ENCODE measurements at places on chromosomes 4 and X.

- DNase-seq = no peak
Measured at GRCh38 chr4:121651597-121651996, 45.2 kb downstream of the ANXA5 start.

DNA sequence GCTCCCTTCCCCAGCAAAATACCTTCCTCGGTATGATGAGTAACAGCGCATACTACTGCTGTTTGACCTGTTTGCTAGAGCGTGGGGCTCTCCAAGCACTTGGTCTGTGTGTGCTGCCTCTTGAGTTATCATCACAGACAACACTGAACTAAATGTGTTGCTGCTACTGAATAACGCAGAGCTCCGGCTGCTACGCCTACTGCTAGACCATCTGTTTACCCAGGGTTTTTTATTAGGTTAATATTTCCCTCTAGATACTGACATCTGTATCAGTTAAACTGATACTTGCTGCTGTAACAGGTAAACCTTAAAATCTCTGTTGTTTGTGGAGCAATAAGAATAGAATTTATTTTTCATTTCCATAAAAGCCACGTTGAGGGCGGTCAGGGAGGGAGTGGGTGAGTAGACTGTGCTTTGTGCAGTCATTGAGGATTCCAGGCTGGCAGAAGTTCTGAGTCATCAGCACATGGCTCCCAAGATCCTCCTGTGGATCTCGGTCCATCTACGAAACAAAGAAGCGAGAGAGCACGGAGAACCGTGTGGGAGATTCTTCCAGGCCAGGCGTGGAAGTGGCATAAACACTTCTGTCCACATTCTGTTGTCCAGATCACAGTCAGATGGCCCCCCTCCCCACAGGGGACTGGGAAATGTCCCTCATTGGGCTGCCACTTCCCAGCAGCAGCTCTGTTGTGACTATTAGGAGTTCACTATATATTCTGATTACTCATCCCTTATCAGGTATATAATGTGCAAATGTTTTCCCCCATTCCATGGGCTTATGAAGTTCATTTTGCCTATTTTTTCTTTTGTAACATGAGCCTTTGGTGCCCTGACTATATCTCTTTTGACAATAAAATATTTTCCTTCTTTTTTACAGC lies 14.1 kb downstream of the GRK4 start:
- DNase-seq = no peak

DNA sequence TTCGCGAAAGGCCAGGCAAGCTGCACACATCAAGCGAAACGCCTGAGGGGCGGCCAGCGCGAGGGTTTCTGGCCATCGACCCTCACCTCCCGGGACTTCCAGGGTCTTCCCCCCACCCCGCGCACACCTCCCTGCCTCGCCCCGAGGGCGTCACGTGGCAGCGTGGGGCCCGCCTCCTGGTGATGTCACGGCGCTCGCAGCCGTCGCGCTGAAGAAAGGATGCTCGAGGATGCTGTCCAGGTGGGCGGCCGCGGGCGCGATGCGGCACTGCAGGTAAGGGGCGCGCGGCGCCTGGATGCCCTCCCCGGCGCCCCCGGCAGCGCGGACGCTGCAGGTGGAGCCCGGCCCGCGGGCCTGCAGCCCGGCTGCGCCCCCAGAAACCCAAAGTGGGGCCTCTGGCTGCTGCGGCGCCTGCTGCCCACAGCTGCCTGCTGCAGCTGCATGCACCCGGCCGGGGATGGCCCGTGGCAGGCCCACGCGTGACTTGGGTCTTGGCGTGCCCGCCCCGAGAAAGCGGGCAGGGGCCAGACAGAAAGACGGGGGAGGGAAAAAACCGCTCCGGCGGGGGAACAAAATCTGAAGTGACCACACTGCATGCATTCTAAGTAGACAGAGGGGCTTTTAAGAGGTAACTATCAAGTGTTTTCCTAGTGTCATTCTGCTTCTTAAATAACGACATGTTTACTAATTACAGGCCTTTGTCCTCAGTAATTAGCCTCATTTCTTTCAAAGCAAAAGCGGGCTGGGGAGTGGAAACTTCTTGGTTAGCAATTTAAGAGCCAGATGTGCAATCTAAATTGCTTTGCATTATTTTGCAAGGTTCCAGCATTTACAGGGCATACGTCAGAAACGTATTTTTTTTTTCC lies 1.7 kb downstream of the CLCN4 start:
- DNase-seq = no peak

DNA sequence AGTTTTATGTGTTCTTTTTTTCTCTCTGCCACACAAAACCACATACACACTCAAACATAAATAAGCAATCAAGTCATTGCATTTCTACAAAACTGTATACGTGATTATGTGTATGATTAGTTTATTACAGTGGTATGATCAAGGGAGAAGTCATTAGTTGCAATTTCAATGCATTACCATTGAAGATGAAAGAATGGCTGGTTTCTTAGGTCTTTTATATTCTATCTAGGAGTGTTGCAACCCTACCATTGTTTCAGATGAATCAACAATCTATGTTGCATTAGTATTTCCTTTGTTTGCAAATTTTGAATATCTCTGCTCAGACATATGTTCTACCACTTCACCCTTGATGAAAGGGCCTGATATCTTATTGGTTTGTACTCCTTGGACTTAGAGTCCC lies 6.8 kb downstream of the ANXA3 start:
- DNase-seq = no peak

- no peak for DNase-seq
Measured at GRCh38 chr4:138749303-138749702, 266.3 kb upstream of the NOCT start.

GRCh38 chr4:169133932-169134331 lies 123.9 kb upstream of the CBR4 start:
- no peak for DNase-seq

- DNase-seq = no peak
Measured at GRCh38 chr4:86141161-86141560, 218.7 kb downstream of the MAPK10 start.

- no peak for DNase-seq
Measured at GRCh38 chr4:84814094-84814750, 152.3 kb downstream of the WDFY3 start.

- no peak for DNase-seq
Measured at GRCh38 chrX:38311743-38312142, 15.6 kb downstream of the RPGR start.

DNA sequence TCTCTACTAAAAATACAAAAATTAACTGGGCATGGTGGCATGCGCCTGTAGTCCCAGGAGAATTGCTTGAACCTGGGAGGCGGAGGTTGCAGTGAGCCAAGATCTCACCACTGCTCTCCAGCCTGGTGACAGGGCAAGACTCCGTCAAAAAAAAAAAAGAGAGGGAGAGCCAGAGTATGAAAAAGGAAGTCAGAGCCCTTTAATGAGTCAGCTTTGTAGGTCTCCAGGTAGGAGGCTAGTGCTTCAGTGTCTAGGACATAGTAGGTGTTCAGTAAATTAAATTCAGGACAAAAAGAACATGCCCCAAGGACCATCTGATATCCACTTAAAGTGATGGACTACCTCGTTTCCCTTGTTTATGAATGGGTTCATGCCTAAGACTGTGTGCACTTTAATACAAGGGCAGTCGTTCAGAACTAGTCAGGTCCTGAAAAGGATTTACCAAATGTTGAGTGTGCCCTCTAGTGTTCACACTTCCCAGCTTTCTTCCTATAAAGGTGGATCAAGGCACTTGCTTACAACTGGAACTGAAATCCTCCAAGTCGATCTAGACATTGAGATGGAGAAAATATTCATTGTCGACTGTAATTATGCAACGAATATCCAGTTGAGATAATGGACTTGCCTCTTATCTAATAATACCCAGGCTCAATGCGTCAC lies 29.0 kb downstream of the F9 start:
- DNase-seq = peak; percentile 42

DNA sequence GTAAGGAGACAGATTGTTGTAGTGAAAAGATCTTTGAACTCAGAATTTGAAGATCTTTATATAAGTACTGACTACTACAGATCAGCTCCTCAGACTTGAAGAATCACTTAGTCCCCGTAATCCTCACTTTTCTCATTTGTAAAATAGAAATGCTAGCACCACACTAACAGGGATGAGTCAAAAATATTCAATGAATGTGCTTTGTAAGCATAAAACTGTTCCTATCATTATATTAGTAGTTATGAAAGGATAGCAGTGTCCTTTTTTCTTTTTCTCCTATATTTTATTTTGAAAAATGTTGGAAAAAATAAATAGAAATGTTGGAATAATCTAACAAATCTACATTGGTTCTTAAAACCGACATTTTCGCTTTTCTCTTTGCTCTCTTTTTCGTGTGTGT lies 25.4 kb downstream of the NFKB1 start:
- DNase-seq = no peak

GRCh38 chr4:130648570-130648969 lies 1552.6 kb downstream of the C4orf33 start:
- no peak for DNase-seq

GRCh38 chr4:100981447-100982204 lies 365.7 kb downstream of the PPP3CA start:
- no peak for DNase-seq

- no peak for DNase-seq
Measured at GRCh38 chr4:68797618-68798017, 18.2 kb upstream of the UGT2B10 start.

GRCh38 chr4:182141061-182141460 lies 102.1 kb upstream of the TENM3 start:
- DNase-seq = no peak

DNA sequence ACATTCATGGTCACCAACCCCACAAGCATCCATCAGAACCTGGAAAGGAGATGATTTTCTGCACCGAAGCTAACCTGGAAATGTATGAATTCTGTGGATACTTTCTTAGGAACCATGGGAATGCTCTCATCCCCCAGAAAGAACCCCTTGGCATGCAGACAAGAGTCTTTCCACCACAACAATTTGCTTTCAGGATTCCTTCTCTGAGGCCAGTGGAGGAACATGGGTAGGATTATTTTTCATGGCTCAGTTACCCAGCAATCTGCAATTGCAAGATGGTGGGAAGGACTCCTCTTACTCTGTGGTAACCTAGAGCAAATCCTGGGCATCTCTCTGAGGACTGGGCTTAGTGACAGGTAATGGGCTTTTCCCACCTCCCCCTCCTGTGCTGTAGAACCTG lies 131.9 kb upstream of the MSX1 start:
- no peak for DNase-seq

GRCh38 chrX:109936598-109936997 lies 66.3 kb upstream of the TMEM164 start:
- no peak for DNase-seq

- DNase-seq = no peak
Measured at GRCh38 chr4:155489271-155489670, 112.5 kb upstream of the MAP9 start.

DNA sequence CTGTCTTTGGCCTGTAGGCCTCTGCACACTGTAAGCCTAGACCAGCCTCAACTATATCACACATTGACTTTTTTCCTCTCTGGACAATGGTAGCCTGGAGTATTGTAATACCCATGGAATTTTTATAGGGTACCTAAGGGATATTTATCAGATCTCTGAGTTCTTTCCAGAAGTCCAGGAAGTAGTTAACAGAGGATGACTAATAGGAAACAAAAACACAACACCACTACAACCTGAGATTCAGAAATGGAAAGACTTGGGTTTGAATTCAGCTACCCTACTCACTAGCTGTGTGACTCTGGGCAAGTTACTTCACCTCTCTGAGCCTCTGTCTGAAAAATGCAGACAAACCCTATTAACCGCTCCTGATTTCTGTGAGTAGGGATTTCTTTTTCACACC lies 7.7 kb upstream of the STX18 start:
- DNase-seq = no peak

DNA sequence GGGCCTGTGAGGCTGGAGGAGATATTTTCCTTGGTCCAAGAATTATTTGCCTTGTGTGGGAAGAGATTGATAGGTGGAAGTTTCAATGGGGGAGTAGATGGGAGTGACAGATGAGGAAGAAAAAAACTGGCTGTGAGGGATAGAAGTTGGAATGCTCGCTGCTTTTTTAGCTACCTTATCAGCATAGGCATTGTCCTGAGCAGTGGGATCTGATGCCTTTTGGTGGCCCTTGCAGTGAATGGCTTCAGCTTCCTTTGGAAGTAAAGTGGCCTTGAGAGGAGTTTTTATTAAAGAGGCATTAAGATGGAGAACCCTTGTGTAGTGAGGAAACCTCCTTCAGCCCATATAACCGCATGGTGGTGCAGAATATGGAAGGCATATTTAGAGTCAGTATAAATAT lies 16.0 kb downstream of the KLKB1 start:
- no peak for DNase-seq

DNA sequence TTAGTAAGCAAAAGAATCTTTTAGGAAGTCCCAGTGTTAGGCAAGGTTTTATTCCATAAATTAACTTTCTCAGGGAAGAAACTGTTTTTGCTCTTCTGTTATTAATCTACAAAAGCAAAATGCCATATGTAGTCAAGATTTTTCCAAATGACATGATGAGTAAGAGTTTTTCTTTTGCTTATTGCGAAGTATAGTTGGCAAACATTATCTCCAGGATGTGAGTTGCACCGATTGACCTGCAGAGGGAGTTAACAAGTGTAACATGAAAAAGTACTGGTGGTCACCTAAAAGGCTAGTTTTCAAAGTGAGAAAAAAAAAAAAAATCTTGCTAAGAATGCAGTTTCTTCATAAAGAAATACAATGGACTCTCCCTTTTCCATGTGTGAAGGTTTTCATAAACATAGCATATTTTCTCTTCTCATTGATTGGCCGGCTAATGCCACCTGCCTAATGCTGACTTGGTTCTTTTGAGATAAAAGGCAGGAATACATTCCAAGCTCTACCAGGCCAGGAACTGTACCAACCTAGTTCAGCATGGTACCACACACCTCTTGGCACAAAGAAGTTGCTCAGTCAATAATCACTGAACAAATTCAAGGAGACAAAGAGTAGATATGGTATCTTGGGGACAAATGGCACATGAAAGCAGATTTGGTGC lies 100.2 kb downstream of the LNX1 start:
- peak; percentile 28 for DNase-seq

- no peak for DNase-seq
Measured at GRCh38 chr4:13533670-13534343, 10.5 kb downstream of the NKX3-2 start.

DNA sequence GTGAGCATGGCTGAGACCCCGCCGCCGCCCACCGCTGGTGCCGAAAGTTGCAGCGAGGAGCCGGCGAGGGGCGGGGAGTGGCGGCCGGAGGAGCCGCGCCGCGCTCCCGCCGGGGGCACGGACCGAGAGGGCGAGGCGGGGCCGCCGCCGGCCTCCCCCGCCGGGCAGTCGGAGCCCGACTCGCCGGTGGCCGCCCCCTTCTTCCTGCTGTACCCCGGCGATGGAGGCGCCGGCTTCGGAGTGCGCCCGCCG lies 16.5 kb downstream of the UTP3 start:
- DNase-seq = no peak

- DNase-seq = no peak
Measured at GRCh38 chrX:45765767-45766166, 565.1 kb upstream of the DIPK2B start.

GRCh38 chrX:81378560-81378959 lies 176.7 kb downstream of the SH3BGRL start:
- DNase-seq = no peak

- no peak for DNase-seq
Measured at GRCh38 chr4:181559637-181560036, 683.6 kb upstream of the TENM3 start.

DNA sequence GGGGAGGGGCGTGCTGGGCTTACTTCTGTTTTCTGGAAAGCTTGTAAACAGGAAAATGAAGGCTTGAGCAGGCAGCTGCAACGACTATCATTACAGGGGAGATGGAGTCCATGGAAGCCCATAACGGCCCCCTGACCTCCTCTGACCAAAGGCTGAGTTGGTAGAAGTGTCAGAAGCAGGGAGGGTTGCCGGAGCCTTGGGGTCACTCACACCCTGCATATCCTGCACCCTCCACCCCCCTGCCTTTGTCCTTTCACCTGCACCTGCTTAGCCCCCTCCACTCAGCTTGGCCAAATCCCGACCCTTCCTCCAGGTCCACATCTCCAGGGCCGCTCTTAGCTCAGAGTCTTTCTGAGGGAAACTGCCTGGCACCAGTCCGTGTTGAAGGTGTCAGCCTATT lies 12.5 kb upstream of the MSX1 start:
- DNase-seq = no peak

Data from HEK293T (cell line).